ENCODE measurements at places on chromosomes 12 and 14.

DNA sequence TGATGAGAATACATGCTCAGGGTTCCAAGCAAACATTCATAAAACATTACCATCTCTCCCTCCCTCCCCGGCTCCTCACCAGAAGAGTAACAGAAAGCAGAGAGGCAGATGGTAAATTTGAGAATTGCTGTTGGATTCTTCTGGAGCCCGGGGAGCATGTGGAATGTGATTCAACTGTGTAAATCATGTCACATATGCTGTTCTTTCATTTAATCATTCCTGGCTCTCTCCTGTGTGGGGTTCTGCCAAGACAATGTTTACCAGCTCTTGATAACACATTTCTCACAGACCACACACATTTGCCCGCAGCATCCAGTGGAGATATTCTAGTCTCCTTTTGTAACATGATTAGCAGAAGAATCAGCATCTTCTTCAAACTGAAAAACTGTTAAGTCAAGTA is 23.4 kb upstream of the NR2C1 start:
- DNase-seq: no peak

DNA sequence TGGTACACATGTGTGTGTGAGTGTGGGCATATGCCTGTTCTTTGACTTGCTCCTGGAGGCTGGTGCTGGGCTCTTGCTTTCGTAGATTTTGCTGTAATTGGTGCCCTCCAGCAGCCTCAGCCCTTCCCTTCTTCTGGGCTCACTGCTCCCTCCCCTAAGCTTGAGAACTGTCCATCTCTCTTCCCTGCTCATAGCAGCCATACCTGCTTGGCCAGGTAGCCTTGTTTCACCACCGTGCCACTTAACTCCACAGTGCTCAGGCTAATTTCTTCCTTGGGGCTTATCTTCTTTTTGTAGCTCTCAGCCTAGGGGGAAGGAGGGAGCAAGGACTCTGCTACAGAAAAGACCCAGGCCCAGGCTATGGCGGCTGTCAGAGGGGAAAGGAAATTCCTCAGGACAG is 19.8 kb downstream of the PLEK2 start:
- no peak for DNase-seq

DNA sequence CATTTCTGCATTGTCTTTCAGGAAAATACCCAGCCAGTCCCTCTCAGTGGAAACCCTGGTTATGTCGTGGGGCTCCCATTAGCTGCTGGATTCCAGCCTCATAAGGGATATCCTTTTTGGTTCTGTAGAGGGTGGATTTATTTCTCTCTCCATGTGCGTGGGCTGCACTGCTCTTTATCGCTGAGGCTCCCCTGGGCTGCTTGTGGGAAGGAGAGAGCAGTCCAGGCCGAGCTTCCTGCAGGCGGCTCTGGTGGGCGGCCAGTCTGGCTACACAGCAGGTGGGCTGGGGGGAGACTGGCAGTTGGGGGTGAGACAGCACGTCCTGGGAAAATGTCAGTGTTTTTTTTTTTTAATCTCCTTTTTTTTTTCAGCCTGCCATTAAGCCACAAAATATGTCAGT is 27.6 kb downstream of the TCTN1 start:
- no peak for DNase-seq

DNA sequence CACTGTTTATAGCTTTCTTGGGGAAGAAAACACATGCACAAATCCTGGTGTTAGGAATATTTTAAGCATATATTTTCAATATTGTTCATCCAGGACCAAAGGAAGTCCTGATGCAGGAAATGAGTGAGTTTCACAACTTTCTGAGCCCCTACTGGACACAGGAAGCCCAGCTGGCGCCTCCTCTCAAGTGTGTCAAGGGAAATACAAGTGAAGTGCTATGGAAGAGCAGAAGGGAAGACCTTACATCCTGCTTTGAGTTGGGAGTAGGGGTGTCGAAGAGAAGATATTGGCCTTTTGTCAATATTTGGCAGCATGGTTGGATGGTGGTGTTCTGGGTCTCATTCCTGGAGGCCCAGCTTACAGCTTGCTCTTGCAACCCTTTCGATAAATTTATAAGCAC is 66.1 kb upstream of the ZDHHC17 start:
- no peak for DNase-seq

GRCh38 chr12:116709768-116710167 is 28.1 kb downstream of the SPRING1 start:
- no peak for DNase-seq

GRCh38 chr12:131897875-131898274 is 3.5 kb downstream of the ULK1 start:
- no peak for DNase-seq

GRCh38 chr14:64730681-64731080 is 26.5 kb downstream of the PLEKHG3 start:
- DNase-seq: no peak

- no peak for DNase-seq
Observed at GRCh38 chr12:25830456-25830855, 128.0 kb upstream of the RASSF8 start.

DNA sequence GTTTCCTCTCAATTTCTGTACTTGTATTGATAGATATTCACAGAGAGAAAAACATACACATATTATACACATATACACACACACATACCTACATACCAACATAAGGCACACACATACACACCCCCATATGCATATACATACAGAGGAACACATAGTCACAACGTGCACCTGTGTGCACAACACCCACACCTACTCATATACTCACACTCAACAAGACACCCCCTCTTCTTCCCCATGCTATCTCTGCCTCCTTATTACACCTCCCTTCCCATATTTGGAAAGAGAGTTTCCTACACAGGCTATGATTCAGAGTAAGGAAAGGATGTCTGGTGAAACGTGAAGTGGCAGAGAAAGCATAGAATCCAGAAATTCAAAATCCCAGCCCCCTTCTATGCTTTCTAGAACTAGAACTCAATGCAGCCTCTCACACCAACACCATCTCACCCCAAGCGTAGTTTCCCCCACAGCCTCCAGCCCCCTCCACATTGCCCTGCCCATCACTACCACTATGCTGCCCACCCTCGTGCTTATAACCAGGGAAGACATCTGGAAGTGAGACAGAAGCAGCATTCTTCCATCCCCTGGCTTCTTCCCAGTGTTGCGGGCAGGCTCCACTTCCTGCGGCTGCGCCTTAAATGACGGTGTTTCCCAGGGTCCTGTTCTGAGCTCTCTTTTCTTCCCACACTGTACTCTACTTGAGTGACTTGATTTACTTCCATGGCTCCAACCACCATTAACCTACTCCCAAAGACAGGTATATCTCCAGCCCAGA is 2.4 kb downstream of the RNASE8 start:
- DNase-seq: no peak

GRCh38 chr12:81963026-81963425 is 203.9 kb upstream of the PPFIA2 start:
- no peak for DNase-seq

DNA sequence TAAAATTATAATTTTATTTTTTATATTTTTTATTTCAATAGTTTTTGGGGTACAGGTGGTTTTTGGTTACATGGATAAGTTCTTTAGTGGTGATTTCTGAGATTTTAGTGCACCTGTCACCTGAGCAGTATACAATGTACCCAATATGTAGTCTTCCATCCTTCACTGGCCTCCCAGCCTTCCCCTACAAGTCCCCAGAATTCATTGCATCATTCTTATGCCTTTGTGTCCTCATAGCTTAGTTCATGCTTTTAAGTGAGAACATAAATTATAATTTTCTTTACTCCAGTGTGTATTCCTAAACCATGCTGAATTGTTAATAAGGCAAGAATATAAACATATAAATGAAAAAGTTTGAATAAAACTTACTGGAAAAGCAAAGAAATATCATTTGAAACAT is 19.1 kb upstream of the NFKBIA start:
- no peak for DNase-seq

DNA sequence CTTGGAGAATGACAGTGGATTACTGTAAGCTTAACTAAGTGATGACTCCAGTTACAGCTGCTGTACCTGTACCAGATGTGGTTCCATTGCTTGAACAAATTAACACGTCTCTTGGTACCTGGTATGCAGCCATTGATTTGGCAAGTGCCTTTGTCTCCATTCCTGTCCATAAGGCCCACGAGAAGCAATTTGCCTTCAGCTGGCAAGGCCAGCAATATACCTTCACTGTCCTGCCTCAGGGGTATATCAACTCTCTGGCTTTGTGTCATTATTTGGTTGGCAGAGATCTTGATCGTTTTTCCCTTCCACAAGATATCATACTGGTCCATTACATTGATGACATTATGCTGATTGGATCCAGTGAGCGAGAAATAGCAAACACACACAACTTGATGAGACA is 29.4 kb upstream of the POP5 start:
- DNase-seq: no peak

- peak; percentile 16 for DNase-seq
Observed at GRCh38 chr14:39419272-39419671, 13.0 kb downstream of the FBXO33 start.

GRCh38 chr14:101050901-101051490 is 147.5 kb upstream of the RTL1 start:
- no peak for DNase-seq

- no peak for DNase-seq
Observed at GRCh38 chr12:93536766-93537488, 35.5 kb upstream of the SOCS2 start.

GRCh38 chr14:90256354-90257131 is at the start of gene PSMC1:
PSMC1 (plus strand) TSS chr14:90256553; CDS start chr14:90256598, 45 bp downstream.
- DNase-seq: peak; percentile 90

DNA sequence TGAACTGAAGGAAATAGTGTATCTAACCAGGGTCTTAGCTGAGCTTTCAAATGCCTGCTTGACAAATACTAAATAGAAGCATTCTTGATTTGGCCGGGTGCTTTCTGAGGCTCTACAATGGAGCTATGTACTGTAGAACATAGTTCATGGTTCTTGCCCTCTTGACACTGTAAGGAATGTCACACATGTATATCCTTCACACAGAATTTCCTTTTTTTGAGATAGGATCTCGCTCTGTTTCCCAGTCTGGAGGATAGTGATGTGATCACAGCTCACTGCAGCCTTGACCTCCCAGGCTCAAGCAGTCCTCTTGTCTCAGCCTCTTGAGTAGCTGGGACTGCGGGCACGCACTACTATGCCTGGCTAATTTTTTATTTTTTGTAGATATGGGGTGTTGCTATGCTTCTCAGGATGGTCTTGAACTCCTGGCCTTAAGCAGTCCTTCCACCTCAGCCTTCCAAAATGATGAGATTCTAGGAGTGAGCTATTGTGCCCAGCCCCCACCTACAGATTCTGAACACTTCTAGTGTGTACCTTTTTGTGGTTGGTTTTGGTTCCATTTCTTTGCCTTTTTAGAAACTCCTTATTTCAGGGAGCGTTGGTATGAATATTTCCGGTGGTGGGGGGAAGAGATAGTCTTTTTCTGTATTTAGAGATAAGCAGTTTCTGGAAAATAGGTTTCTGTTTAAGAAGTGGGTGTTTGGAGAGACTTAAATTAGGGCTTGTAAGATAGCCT is 4.2 kb downstream of the MLXIP start:
- DNase-seq: no peak

GRCh38 chr14:103627073-103628025 is 1.7 kb upstream of the KLC1 start:
- no peak for DNase-seq

GRCh38 chr12:1505576-1505975 is 88.8 kb downstream of the FBXL14 start:
- DNase-seq: no peak

DNA sequence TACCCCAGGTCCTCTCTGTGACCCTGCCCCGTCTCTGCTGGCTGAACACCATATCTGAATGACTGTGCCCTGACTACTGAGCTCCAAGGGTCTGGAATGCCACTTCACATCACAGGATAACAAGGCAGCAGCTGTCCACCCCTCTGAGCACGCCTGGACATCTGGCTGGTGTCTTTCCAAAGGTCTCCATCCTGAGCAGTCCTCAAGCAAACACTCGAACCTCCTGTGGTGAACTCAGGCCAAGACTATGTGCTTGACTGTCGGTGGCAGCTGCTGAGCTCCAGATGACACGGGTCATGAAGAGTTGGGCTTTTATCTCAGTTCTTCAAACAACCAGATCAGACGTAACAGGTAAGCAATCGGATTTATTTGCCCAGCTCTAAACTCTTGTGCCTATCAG is 117.2 kb upstream of the BCL2L14 start:
- DNase-seq: no peak

GRCh38 chr14:83994020-83994419 is 1535.9 kb upstream of the FLRT2 start:
- no peak for DNase-seq

- no peak for DNase-seq
Observed at GRCh38 chr14:32934073-32934880, 4.4 kb upstream of the NPAS3 start.

- DNase-seq: no peak
Observed at GRCh38 chr14:104688505-104689108, 811 bp upstream of the INF2 start.

- no peak for DNase-seq
Observed at GRCh38 chr12:103915306-103915705, 14.9 kb upstream of the HSP90B1 start.

GRCh38 chr14:76516884-76517283 is 140.9 kb downstream of the ESRRB start:
- DNase-seq: no peak

DNA sequence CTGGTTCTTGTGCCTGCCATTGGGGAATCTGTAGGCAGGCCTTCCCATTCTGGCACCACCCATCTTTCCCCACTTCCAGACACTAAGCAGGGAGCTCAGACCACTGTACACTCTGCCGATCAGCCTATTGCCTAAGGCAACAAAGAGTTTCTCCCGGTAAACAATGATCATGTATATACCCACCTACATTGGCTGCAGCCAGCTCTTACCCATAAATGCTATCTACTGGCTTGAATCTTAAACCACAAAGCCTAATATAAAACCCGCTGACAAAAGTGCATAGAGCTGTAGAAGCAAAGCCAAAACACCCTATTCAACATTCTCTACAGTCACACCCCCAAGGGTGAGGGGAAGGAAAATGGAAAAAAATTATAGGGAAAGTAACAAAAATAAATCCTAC is 20.8 kb upstream of the GLIPR1 start:
- no peak for DNase-seq

GRCh38 chr14:89849931-89850330 is 104.6 kb downstream of the EFCAB11 start:
- no peak for DNase-seq

DNA sequence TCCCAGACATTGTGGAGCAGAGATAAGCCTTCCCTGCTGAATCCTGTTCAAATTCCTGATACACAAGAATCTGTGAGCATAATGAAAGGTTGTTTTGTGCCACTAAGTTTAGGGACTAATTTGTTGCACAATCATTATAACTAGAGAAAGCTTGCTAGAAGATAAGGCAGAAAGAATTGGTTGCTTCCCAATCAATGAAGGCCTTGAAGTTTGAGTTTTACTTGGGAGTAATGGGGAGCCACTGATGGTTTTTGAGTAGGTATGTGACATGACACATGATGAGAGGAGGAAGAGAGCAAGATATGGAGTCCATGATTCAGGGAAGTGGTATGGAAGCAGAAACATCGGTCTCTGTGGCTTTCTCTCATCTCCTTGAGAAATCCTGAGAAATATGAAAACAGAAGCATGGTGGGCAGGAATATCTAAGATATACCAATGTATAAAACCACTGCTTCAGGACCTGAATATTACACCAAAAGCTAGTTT is 13.3 kb upstream of the TCP11L2 start:
- no peak for DNase-seq

Data from SW 1271 (cell line).